ENCODE measurements at places on chromosomes 13 and 19.

GRCh38 chr13:71632206-71632605 lies 234.8 kb downstream of the DACH1 start:
- no peak for DNase-seq

DNA sequence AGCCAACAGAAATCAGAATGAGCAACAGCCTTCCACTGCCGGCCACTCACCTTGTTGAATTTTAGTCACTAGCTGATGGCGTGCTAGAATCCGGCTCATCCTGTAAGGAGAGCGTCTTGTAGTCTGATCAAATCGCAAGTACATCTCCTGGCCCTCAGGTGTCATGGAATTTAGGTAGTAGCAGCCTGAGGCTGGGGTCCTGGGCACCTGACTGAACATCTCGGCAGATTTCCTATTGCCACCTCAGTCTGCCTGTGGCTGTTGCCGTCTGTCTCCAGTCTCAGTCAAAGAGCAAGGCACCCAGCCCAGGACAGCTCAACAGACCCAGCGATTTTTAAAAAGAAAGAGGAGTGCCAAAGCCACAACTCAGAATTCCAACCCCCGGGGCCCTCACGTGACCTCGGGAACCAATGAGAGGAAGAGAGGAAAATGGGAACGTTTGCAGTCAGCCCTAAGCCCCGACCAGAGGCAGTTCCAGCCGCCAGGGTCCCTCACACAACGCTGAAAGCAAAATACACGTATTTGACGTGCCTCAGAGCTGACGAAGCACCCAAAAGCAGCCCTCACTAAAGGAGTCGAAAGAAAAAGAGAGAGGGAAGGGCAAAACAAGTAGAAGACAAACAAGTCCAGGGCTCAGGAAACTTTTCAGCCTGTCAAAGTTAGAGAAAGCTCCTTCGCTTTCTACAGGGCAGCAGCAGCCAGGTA lies at the start of gene STARD13:
TSS of gene STARD13 (minus strand) at position 336 of the 705 bp plus-strand sequence. CDS start at position 219, 117 bp downstream.
- peak; percentile 81 for DNase-seq

DNA sequence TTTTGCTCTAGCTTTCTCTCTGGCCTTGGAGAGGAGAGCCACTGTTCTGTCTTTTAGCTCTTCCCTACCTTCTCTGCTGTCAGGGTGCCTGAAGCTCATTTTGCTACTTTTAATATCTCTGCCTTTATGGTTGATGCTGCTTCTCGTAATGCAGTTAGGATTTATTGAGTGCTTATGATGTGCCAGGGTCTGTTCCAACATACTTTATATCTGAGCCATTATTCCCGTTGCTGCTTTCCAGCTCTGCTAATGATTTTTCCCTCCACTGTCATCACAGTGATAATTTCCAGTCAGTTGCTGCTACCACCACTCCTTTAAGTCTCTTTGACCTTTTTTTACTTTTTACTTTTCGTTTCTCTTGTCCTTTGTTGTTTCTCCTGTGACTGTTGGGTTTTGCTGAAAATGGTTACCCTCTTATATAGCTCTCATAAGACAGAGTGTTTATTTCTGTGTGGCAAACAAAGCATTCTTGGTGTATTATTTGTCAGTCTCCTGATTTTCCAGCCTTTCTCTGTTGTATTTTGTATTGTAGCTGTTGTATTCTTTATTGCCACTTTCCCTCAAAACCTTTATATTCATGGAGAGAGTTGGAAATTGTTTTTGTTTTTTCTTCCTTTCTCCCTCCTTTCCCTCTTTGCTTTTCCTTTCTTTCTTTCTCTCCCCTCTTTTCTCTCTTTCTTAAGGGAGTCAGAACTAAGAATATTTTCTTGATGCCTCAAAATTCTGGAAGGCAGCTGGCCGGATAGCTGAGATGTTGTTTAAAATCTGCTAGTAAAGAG lies 37.4 kb downstream of the COG6 start:
- DNase-seq = no peak

- no peak for DNase-seq
Measured at GRCh38 chr19:48784527-48784926, 26.3 kb downstream of the BCAT2 start.

DNA sequence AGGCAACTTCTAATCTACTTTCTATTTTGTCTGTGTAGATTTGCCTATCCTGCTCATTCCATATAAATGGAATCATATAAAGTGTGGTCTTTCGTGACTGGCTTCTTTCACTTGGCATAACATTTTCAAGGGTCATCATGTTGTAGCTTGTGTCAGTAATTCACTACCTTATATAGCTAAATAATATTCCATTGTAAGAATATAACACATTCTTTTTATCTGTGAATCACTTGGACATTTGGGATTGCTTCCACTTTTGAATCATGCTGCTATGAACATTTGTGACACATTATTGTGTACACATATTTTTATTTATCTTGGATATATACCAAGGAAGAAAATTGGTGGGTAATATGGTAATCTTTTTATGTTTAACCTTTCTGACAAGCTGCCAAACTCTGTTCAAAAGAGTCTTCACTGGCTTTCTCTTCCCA lies 89.0 kb upstream of the CSNK1A1L start:
- no peak for DNase-seq

GRCh38 chr19:50340331-50340730 lies 11.2 kb upstream of the KCNC3 start:
- DNase-seq = no peak

DNA sequence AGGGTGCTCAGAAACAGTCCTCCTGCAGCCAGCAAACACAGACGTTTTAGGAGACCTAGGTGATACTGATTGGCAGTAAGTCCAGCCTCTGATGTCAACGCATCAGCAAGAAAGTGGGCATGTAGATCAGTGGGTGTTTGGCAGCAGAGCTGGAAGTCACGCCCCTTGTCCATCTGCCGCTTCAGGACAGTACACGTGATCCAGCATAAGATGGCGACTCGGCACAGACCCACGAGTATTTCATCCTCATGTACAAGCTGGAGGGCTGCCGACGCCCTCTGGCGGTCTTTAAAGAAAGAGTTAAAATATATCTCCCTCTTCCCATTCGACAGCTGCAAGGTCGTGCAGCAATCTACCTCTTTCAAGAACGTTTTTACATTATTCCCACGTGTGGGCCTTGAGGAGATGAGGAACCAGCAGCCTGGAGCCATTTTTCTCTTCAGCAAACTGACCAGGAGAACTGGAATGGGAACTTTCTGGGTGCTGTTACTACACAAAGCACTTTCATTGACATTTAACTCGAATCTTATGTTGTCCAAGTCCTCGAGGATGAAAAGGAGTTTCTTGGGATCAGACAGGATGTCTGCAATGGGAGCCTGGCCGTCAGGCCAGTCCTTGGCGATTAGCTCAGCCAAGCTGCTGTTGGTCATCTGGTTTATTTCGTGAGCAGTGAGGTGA lies 22.3 kb downstream of the NLRP11 start:
- DNase-seq = no peak

GRCh38 chr13:72530471-72530870 lies 197.0 kb downstream of the MZT1 start:
- DNase-seq = no peak

- DNase-seq = peak; percentile 60
Measured at GRCh38 chr19:14248578-14249011, 42.6 kb upstream of the ADGRL1 start.

DNA sequence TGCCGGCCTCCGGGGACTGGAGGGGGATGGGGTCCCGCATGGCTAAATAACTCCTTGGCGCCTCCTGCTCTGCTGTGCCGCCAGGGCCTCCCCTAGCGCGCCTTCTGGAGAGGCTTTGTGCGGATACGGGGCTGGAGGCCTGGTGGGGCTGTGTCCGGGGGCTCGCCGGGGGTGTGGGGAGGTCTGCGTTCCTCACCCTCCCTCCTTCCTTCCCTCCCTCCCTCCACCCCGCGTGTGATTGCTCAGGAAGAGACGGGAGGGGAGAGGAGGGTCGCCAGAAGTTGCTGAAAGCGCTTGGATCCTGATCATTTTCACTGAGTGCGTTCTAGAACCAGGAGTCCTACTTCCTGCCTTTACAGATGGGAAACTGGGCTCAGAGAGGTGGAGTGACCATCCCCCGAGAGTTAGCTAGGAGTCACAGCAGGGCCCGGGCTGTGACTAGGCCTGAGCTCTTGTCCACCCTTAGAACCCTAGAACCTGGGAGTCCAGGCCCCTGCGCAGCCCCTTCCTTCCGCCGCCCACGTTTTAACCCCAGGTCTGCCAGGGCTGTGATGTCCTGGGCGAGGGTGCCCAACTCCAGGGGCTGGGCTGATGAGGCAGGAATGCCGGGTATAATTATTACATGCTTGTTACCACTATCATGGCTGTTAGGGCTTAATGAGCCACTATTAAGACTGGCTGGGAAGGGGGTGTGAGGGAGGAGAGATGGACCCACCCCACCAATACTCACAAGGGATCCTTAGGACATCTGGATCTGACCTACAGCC lies 782 bp upstream of the JUND start:
- DNase-seq = no peak

GRCh38 chr19:1807695-1808394 lies 4.2 kb downstream of the ATP8B3 start:
- DNase-seq = no peak

GRCh38 chr13:108427355-108427754 lies 157.8 kb downstream of the TNFSF13B start:
- DNase-seq = no peak

DNA sequence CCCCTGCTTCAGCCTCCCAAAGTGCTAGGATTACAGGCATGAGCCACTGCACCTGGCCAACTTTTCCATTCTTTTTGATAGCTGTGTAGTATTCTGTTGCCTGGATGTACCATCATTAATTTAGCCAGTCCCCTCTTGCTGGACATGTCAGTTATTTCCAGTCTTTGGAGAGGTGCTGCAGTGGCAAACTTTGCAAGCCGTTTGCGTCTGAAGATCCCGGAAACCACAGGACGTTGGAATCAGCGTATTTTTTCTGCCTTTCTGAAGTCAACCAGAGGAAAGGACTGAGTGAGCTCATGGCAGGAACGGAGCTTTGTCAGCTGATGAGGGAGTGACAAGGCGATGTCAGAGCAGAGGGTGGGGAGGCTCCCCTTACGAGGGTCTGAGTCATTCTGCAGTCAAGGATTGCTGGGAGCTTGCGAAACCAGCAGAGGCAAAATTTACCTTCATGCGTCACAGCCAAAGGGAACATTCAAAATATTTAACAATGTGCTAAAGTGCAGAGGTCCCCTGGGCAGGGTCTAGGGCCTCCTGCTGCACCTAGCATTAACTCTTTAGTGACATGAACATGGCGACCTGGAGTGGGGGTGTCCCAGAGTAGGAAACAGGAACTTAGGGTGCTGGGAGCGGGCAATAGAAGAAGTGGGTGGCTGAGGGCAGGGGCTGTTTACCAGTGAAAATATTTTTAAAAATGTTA lies 5.6 kb downstream of the C5AR1 start:
- no peak for DNase-seq

- no peak for DNase-seq
Measured at GRCh38 chr13:18947376-18947977, 234.1 kb downstream of the TUBA3C start.

GRCh38 chr13:76023652-76024051 lies 387.5 kb downstream of the LMO7 start:
- DNase-seq = no peak

GRCh38 chr19:4889034-4889815 lies 13.5 kb downstream of the ARRDC5 start:
- DNase-seq = no peak

GRCh38 chr19:30513082-30513411 lies 140.9 kb downstream of the ZNF536 start:
- no peak for DNase-seq

DNA sequence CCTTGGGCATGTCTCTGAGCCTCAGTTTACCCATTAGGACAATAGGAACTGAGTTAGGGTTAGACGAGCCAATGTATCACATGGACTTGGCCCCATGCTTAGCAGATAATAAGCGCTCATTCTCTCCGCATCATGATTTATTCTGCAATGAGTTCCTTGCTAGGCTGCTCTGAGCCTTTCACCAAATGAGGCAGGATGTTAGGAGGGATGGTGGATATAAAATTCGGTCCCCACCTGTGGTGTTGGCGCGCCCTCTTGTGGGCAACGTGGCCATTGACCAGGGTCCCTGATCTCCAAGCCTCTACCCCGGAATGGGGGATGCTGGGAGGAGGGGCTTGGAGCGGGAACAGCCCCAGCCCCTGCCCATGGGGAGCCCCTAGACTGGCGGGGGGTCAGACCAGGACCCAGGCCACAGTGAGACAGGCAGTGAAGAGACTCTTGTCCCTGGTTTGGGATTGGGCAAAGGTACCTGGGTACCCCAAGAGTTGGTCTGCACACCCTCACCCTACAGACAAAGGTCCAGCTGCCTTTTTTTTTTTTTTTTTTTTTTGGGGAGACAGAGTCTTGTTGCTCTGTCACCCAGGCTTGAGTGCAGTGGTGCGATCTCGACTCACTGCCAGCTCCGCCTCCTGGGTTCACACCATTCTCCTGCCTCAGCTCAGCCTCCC lies 43.9 kb downstream of the CERS4 start:
- peak; percentile 93 for DNase-seq

- DNase-seq = no peak
Measured at GRCh38 chr13:19597523-19597922, 35.9 kb upstream of the MPHOSPH8 start.

- DNase-seq = no peak
Measured at GRCh38 chr13:36193151-36193855, 21.1 kb downstream of the SOHLH2 start.

DNA sequence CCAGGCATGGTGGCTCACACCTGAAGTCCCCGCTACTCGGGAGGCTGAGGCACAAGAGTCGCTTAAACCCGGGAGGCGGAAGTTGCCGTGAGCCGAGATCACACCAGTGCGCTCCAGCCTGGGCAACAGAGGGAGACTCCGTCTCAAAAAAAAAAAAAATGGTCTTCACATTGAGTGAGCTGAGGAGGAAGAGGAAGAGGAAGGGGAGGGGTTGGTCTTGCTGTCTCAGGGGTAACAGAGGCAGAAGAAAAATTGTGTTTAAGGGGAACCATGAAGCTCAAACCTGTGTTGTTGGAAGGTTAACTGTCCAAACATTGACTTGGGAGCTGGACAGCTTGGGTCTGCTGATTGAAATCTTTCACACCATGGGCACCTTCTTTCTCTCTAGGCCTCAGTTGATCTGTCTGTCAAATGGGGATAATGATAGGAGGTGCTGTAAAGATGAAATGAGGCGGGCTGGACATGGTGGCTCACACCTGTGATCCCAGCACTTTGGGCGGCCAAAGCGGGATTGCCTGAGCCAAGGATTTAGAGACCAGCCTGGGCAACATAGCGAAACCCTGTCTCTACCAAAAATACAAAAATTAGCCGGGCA lies 9.8 kb upstream of the SLC44A2 start:
- no peak for DNase-seq

DNA sequence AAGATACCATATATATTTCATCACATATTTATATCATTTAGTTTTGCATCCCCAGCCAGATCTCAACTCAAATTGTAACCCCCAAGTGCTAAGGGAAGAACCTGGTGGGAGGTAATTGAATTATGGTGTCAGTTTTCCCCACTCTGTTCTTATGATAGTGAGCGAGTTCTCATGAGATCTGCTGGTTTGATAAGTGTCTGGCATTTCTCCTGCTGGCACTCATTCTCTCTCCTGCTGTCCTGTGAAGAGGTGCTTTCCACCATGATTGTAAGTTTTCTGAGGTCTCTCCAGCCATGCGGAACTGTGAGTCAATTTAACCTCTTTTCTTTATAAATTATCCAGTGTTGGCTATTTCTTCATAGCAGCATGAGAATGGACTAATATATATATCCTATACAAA lies 462.5 kb upstream of the SLITRK5 start:
- no peak for DNase-seq

GRCh38 chr19:35717665-35718344 lies at the start of gene KMT2B:
KMT2B (plus strand) TSS chr19:35718003; CDS start chr19:35718019, 16 bp downstream.
- DNase-seq = peak; percentile 93

Data from mesothelial cell of epicardium (in vitro differentiated cells).